G401 (cell line): ENCODE measurements at places on chromosomes 16 and 17. TPM values are rescaled to one million over a fixed set of nuclear protein-coding genes. Genes with fewer than 3 reads are reported as not detected.

Gene DRC7
- total RNA-seq = 0.37 TPM in 1 of 2 replicates, not detected in the other

Gene KRTAP3-1
- not detected in 2 replicates for total RNA-seq

Gene HLF
- total RNA-seq = 0.12 and 0.95 TPM in 2 replicates

Gene FBXW10
- total RNA-seq = not detected in 2 replicates

Gene HEATR9
- not detected in 2 replicates for total RNA-seq

Gene CCDC78
- total RNA-seq = 20.0 and 26.4 TPM in 2 replicates

Gene ABI3
- total RNA-seq = 0.14 TPM in 1 of 2 replicates, not detected in the other

Gene ADAMTS18
- not detected in 2 replicates for total RNA-seq

Gene ICAM2
- not detected in 2 replicates for total RNA-seq

Gene CFAP20
- total RNA-seq = 70.7 and 89.6 TPM in 2 replicates

Gene CD300E
- not detected in 2 replicates for total RNA-seq

Gene LPO
- total RNA-seq = not detected in 2 replicates

Gene SDK2
- total RNA-seq = under 0.01 and 0.10 TPM in 2 replicates

Gene NUBP1
- 30.6 and 35.9 TPM in 2 replicates for total RNA-seq

Gene GALK1
- 68.3 and 87.8 TPM in 2 replicates for total RNA-seq

Gene PPL
- total RNA-seq = 33.2 and 41.0 TPM in 2 replicates

GRCh38 chr17:16976725-16977550 is 5.0 kb upstream of the TNFRSF13B start:
- no peak for DNase-seq

GRCh38 chr16:1926271-1926670 is 8.1 kb upstream of the HS3ST6 start:
- no peak for DNase-seq

DNA sequence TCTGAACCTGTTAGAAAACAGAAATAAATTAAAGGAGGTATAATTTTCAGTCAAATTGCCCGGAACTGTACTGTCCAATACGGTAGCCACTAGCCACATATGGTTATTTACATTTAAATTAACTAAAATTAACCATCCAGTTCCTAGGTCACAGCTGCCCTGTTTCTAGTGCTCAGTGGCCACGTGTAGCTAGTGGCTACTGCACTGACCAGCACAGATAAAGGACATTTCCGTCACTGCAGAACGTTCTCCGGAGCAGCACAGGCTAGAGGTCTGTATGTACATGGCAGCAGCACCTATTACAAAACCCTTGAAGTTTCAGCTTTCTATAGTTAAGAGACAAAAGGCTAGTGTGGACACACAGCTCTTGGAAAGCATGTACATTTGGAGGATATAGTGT is 33.7 kb downstream of the CPSF4L start:
- no peak for DNase-seq

DNA sequence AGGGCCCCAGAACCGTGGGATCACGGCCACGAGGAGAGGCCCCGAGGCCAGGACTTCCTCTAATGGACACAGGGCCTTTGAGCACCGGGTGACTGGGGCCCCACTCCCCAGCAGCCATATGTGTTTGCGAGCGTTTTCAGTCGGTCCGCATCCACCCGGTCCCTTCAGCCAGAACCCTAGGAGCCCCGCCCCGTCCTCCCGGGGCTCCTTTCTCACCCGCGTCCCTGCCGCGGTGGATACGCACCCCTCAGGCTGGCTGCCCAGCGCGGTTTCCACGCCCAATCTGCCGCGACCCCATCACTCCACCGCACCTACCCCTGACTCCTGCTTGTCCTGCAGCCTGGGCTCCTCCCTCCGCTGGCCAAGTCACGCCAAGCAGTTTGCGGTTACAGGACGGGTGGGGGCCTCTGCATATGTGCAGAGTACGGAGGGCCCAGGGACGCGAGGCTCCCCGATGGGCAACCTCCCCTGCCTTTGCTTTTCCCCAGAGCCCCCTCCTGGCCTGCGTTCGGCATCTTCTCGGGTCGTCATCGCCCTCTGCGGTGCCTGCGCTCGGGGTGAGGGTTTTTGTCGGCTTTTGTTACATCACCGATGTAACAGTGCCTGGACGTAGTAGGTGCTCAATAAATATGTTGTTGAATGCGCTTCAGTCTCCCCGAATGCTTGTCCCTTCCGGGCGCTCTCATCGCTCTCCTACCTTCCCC is 1.0 kb upstream of the TTYH2 start:
- DNase-seq = no peak

GRCh38 chr17:83031321-83031945 is 48.0 kb upstream of the METRNL start:
- DNase-seq = no peak

GRCh38 chr16:56989988-56990387 is 631 bp downstream of the NLRC5 start:
- no peak for DNase-seq

DNA sequence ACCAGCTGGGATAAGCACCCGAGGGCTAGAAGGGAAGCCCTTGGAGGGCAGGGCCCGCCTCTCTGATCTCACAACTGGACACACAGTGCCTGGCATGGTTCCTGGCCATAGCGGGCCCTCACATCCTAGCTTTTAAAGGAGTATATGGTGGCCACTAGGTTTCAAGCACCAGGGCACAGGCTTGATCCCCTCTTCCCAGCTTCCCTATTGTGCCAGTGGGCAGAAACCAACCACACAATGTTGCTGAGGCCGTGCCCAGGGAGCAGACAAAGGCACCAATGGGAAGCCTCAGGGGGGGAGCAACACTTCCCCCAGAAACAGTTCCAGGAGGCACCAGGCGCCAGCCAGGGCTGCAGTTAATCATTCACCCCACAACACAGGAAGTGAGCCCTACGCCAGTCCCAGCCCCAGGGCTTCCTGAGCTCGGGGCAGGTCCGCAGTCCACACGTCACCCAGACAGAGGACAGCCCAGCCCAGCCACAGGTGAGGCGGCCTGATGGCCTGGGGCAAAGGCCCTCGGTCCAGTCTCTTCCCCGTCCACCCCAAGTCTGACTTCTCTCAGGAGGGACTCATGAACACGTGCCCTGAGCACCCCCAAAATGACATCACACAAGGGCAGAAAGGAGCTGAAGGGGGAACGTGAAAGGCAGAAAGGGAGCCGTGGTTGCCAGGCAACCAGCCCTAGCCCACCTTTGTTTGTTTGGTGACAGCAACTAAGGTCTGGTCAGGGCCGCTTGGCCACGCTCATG is 12.8 kb downstream of the SMIM5 start:
- DNase-seq = no peak

DNA sequence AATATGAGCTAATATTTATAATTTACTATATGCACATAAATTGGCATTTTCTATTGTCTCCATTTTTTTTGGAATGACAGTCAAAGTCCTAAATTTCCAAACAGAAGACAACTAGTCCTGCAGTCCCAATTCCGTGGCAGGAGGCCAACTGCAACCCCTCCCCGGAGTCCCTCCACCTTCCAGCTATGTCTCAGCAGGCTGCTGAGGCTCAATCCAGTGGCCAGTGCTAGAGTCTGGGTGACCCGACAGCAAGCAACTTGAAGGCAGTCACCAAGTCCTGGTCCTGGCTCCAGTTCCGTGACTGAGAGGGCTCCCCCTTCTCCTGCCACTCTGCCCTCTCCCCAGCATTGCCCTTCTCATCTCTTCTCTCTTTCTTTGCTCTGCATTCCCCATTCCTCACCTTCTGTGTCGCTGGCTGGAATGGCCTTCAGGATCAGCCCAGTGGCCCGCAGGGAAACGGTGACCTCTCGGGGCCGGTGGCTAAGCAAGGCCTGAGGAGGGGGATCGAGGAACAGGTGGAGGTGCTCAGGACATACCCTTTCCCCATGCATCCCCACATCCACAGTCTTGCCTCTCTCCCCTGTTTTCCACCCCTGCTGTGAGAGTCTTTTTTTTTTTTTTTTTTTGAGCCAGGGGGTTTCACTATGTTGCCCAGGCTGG is 22.4 kb upstream of the MFSD6L start:
- DNase-seq = no peak

DNA sequence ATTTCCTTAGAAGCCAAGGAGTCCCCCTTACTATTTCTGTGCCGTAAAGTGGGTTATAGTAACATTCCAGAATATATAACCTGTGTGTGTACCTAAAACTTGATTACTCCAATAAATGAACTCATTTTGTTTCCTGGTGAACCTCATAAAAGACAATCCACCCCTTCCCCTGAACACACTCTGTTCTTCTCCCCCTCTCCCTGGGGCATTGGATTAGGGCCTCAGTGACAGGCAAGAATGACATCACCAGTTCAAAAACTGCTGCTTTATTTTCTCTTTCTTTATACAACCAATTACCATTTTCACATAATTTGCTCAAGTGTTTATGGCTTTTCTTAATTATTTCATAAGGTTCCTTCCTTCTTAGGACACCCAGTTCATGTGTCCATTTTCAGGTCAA is 17.4 kb downstream of the AARSD1 start:
- DNase-seq = no peak

DNA sequence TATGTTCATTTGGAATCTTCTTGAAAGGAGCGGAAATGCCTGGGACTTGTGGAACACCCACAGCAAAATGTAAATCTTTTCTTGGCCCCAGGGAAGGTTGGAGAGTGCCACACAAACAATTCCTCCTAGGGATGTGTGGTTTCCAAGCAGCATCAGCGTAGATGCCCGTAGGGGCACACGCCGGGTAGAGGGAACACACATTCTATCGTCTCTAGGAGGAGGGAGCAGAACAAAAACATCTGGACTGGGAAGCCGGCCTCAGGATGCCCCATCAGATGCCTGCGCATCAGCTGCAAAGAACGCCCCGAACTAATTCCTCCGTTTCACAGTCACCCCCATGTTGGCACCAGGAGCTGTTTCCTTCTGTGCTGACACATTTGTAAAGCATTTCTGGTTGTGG is 357.9 kb upstream of the ZFHX3 start:
- no peak for DNase-seq

GRCh38 chr17:42775534-42776098 is 2.4 kb downstream of the VPS25 start:
- no peak for DNase-seq

GRCh38 chr17:15240644-15241043 is 24.5 kb downstream of the PMP22 start:
- no peak for DNase-seq

DNA sequence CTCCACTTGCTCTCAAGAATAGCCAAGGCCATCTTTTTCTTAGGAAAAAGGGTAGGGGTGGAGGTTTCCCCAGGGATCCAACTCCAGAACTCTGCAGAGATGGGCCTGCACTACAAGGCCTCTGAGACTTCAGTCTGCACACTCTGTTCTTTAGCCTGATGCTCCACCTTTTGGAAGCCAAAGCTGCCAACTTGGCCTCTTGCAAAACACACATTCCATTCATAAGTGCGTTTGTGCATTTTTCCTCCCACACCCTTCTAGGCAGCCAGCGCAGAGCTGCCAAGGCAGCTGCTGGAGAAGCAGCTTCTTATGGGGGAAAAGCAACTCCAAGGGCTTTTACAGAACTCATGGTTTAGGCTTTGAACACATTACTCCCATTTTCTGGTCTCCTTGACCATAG is 45.3 kb downstream of the REXO5 start:
- DNase-seq = no peak

GRCh38 chr16:12398029-12398682 is 405.5 kb downstream of the CPPED1 start:
- DNase-seq = no peak

DNA sequence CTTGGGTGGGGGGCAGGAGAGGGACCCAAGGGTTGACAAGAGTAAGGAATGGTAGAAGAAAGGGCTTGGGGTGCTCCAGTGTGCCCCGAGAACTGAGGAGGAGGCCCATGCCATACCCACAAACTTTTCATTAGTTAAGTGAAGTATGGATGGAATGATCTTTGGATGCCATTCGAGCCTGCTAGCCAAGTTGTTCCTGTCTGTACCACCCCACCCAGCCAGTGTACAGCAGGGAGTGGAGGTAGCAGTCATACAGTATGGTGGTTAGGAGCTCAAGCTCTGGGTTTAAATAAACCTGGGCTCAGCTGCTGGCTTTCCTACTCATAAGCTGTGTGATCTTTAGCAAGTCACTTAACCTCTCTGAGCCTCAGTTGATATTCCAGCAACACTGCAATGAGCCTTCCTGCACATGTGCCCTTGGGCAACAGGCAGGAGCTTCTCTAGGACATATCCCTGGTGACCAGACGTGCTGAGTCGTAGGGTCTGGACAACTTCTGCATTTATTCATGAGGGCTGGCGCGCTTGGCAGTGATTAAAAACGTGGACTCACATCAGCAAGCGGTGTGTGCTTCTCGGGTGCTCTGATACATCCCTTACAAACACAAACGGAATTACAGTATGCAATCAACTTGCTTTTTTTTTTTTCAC is 22.9 kb downstream of the ITPRIPL2 start:
- DNase-seq = no peak

GRCh38 chr16:88967830-88968588 is 9.0 kb downstream of the CBFA2T3 start:
- no peak for DNase-seq

DNA sequence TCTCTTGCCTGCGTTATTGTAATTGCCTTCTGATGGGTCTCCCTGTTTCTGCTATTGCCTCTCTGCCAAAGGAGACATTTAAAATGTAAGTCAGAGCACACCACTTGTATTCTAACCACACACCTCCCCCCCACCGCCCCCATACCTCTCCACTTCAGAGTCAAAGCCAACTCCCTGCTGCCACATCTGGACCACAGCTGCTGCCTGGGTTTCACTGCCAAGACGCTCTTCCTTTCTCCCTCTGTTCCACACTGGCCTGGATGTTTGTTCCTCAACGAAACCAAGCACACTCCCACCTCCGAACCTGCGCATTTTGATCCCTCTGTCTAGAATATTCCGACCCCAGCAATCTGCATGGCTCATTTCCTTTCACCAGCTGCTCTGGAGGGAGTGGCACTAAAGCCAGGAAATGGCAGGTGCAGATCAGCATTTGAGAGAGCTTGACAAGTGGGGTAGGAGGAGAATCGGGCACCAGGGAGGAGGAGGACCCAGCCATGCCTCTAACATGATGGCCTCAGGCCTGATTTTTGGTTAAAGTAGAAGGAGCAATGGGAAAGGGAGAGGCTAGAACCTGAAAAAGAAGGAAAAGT is 92.4 kb upstream of the HS3ST2 start:
- DNase-seq = no peak

DNA sequence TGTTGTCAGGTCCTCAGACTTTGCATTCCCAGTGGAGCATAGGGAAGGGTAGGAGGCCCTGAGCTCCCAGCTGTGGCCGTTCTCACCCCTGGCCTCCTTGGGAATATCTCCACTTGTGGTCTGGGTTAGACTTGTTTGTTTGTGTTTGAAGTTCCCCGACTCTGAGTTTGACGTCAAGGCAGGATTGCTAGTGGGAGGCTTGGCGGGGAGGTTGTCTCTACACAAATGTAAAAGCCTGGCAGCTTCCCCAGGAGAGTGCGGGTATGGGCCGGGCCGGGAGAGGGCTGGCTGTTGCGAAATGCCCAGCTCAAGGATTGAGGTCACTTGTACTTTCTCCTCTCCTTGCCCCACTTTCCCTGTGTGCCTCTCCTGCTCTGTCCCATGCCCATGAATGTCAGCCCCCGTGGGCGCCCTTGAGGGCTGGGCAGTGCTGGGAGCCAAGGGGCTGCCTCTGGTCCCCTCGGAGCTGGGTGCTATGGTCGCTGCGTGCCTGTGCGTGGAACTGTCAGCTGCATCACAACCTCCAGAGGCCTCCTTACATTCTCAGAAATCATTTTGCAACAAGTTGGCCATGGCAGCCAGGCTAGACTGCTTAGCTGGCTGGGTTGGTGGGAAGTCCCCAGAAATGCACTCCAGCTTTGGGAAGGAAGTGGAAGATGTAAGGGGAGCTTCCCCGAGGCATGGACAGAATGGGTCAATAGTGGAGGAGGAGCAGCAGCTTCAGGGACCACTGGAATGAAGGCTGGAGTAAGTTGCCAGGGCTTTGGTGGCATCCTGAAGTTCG is 84.3 kb downstream of the KSR1 start:
- peak; percentile 7 for DNase-seq

- DNase-seq = no peak
Observed at GRCh38 chr17:57699751-57700219, 45.3 kb downstream of the CCDC182 start.
